ENCODE measurements at places on chromosomes 11 and 22.

- no peak for DNase-seq
Observed at GRCh38 chr11:44047931-44048431, at the start of gene ACCSL. Gene ACCSL (plus strand): TSS chr11:44047981. CDS start chr11:44048037, 56 bp downstream.

DNA sequence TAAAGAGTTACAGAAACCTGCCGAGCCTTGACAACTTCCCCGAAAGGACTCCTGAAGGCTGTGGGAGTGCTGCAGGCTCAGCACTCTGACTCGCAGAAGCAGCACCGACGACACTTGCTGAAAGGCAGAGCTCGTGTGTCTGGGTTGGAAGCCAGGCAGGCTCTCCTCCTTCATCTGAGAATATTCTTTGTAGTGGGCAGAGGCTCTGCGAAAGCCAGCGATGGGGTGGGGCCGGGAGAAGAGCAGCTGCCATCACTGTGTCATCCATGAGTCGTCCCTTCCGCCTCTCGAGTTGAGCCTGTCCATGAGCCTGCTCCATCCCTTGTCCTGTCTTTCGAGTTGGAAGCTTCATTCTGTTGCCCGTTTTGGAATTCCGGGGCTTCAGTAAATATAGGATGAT is 11.9 kb downstream of the GLB1L2 start:
- no peak for DNase-seq

GRCh38 chr22:24423519-24424000 is 3.8 kb upstream of the ADORA2A start:
- DNase-seq: peak; percentile 87

DNA sequence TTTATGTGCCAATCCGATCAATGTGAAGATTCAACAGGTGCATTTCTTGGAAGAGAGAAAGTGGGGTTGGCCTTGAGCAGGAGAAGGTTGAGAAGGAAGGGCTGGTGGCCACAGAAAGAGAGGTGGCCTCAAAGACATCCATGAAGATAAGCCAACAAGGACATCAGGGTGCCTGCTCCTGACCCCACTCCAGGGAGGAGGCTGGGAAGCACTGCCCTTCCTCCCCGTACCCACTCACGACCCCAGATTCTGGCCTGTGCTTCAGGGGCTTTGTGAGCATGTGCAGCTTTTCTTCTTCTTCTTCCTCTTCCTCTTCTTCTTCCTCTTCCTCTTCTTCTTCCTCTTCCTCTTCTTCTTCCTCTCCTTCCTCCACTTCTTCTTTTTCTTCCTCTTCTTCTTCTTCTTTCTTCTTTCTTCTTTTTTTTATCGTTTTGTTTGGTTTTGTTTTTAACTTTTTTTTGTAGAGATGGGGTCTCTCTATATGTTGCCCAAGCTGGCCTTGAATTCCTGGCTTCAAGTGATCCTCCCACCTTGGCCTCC is 30.3 kb downstream of the DKK3 start:
- DNase-seq: no peak

GRCh38 chr11:119741369-119742262 is 12.6 kb upstream of the NECTIN1 start:
- DNase-seq: no peak

All from D721Med (cell line).